ENCODE measurements at places on chromosomes 11 and 22.

- ATAC-seq: peak; percentile 55
Observed at GRCh38 chr11:59224351-59224928, 11.7 kb upstream of the MPEG1 start.

GRCh38 chr11:10418259-10418949, 36.7 kb upstream of the AMPD3 start:
- ATAC-seq: no peak

- no peak for ATAC-seq
Observed at GRCh38 chr11:4527926-4528325, 17.1 kb upstream of the OR52M1 start.

DNA sequence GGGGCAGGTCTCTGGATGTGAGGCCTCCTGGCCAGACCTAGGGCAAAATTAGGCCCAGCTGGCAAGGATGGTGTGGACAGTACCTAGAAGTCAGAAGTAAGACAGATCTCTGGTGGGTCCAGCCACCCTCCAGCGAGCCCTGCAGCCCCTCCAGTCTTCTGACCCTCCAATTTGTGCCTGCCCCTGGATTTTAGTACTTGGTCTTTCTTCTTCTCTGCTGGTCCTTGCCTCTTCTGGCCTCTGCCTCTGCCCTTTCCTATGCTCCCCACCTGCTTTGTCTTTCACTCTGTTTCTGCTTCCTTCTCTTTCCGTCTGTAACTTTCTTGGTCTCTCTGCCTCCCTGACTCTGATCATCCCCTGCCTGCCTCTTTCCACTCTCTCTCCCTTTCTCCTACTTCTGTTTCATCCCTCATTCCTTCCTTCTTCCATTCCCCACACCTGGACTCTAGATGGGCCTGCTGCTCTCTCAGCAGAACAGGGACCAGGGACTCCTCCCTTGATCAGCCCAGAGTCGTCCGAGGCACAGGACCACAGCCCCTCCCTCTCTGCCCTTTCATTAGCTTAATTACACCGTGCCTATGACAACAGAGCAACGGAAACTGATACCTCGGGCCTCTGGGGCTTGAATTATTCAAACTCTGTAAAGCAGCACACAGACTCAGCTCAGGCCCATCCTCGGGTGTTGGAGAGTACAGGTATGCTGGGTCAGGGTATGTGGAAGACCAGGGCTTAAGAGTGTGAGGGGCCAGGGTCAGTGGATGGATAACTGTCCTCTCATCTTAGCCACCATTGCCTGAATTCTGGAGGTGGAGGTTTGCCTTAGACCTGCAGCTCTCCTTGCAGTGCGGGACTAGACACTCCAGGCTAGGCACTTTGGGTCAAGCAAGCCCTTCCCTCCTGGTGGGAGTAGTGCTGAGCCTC, at the start of gene CHRNA10:
CHRNA10 (minus strand) TSS at position 51 of the 921 bp plus-strand sequence. CDS start 72 bp downstream, outside the sequence.
- no peak for ATAC-seq

DNA sequence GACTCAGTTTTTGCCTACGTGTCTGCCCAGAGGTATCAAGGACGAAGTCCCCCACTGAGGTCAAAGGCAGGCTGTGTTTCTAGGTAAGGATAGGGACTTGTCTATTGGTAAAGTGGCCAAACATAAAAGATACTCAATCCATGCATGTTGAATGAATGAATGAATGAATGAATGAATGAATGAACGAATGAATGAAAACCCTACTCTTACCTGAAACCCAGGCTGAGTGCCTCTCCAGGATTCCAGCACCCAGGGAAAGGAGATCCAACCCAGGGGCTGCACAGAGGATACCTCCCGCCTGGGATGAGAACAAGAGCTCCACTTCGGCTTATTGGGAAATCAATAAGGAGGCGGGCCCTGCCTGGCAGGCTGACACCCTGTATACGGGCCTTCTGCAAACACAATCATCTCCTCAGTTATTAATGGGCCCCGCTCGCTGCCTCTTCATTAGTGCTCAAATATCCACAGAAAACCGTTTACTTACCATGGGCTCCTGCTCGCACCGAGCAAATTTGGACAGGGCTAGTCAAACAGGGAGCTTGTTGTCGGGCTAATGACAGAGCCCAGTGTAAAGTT, 177.4 kb downstream of the BUD13 start:
- ATAC-seq: no peak

DNA sequence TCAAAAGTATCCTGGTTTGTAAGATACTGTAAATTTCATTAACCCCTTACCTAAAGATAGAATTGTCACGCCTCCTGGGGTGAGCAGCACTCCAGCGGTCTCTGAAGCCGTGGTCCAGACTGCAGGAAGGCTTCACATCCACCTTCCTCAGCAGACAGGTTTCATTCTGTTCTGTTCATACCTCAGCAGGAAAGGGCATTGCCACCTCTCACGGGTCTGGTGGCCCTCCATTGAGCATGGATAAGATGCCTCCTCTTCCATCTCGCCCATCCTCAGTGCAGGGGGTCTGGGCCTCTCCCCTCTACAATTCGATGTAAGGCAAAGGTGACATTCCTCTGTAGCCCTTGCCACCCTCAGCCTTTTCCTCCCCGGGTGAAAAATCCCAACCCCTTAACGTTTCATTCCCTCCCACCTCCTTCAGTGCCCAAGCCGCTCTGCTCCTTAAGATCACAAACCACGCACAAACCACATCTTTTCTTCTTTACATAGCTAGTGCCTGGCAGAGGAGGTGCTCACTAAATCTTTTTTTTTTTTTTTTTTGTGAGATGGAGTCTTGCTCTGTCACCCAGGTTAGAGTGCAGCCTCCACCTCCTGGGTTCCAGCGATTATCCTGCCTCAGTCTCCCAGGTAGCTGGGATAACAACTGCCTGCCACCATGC, 28.5 kb downstream of the RPUSD4 start:
- no peak for ATAC-seq

- peak; percentile 63 for ATAC-seq
Observed at GRCh38 chr11:125164422-125165110, at the start of gene PKNOX2. TSS of gene PKNOX2 (plus strand) at chr11:125164751. CDS start at chr11:125351306, 186,555 bp downstream.

- no peak for ATAC-seq
Observed at GRCh38 chr11:130599073-130599654, 150.7 kb downstream of the ADAMTS15 start.

GRCh38 chr11:115545581-115546210, 41.5 kb upstream of the CADM1 start:
- no peak for ATAC-seq

- no peak for ATAC-seq
Observed at GRCh38 chr11:129018991-129019390, 76.3 kb upstream of the TP53AIP1 start.

DNA sequence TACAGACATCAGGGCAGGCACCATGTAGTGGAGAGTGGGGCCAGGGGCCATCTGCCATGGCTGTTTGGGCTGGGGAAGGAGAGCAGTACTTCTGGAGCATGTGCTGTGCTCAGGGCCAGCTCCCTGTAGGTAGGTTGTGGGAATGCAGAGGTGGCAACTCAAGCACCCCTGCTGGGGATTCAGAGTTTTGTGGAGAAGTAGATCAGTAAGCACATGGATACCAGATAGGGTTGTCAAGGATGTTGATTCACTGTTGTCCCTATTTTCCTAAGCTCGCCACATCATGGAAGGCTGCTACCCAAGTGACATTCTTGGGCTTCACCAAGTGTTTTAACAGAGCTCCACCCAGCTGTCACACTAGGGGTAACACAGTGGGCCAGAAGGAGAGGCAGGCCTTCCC, 67.2 kb downstream of the BMAL1 start:
- no peak for ATAC-seq

DNA sequence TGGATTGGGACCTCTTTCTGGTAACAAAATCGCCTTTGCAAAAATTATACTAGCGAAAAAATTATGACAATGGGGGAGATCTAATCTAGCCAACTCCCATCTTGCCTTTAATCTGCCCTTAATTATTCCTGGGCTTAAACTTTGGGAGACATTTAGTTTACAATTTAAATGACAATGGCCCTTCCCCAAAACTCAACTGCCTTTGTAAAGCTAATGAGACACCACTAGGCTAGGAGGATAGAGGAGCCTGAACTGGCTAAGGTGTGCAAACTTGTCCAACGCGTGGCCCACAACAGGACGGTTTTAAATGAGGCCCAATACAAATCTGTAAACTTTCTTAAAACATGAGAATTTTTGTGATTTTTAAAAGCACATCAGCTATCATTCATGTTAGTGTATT, 67.3 kb downstream of the RSF1 start:
- ATAC-seq: no peak

DNA sequence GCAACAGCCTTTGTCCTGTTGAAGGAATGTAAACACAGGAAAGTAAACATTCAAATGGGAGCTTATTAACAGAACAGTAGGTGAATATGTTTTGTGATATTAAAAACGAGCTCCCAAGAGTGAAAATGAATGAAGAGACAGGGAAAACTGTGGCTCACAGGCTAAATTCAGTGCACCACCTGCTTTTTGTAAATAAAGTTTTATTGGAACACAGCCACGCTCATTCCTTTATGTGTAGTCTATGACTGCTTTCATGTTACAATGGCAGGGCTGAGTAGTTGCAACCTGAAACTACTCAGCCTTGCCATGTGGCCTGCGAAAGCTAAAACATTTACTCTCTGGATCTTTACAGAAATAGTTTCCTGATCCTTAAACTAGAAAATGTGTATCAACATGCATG, 136.9 kb downstream of the MYO18B start:
- no peak for ATAC-seq

DNA sequence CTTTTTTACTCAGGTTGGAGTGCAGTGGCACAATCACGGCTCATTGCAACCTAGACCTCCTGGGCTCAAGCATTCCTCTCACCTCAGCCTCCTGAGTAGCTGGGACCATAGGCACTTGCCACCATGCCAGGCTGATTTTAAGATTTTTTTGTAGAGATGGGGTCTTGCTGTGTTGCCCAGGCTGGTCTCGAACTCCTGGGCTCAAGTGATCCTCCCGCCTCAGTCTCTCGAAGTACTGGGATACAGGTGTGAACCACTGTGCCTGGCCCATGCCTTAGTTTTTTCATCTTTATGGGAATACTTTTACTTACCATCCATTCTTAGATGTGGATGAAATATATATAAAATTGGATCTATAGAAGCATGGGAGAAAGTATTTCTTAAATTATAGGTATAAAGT, 5.2 kb downstream of the PACS1 start:
- ATAC-seq: no peak

- ATAC-seq: no peak
Observed at GRCh38 chr11:17840101-17840548, 105.5 kb downstream of the KCNC1 start.

DNA sequence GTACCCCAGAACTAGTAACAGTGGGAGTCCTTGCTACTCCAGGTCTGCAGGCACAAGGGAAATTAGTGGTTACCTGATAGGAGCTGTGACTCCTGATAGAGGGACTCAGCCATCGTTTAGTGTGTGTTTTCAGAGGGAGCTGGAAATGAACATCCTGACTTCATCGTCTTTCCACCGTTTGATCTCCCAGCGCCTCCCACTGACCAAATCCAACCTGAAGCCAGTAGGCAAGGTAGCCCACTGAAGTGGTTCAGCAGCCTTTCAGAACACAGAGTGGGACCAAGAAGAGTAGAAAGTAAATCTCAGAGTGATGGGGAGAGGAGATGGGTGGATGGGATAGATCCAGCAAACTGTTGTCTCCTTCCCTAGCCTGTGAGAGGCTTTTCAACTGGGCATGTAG, 385.9 kb downstream of the INSC start:
- no peak for ATAC-seq

- no peak for ATAC-seq
Observed at GRCh38 chr11:36407356-36407755, 102.7 kb downstream of the TRAF6 start.

- ATAC-seq: no peak
Observed at GRCh38 chr11:35247428-35247827, 108.5 kb downstream of the CD44 start.

- no peak for ATAC-seq
Observed at GRCh38 chr11:34495724-34496377, 17.7 kb downstream of the ELF5 start.

DNA sequence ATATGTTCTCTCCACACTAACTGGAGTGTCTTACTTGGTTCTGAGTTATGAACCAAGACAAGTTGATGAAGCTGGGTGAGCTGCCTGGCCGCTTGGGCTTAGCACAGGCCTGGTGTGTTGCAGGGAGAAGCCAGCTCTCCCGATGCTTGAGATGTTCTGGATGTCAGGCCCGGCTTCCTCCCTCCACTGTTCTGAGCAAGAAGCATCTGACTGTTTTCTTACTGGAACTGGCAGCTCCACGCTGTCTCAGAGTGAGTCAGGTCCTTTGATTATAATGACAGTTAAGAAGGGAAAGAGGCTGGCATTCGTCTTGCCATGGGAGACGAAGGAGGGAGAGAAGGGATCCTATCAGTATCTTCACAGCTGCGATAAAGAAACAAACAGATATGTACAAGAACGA, 46.5 kb upstream of the CRTAM start:
- no peak for ATAC-seq

- no peak for ATAC-seq
Observed at GRCh38 chr11:126669416-126669815, 313.9 kb downstream of the ST3GAL4 start.

DNA sequence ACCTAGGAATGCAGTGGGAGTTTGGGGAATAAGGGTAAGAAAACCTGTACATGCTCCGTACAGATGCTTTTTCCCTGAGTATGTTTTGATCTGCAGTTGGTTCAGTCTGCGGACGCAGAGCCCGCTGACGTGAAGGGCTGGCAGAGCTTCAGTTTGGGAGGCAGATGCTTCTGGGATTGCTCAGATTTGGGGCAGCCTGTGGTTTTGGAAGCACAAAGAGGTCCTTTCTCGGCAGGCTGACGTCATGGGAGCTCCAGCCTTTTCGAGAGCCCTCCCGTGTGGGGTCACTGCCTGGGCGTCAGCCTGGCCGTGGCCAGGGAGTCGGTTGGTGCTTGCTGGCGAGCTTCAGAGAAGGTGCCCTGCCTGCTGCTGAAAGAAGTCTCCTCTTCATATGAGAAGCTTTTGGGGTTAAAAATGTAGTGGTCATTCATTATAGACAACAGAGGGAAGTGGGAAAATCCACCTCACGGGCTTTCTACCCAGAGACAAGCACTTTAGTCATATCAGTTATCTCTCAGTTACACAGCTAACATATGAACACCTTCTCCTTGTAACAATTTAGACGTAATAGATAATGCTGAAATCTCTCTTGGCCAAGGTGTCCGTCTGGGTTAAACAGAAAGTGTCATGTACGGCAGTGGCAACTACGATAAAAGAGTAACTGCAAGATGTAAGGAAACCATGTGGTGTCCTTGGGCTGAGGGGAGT, 26.8 kb downstream of the TPCN2 start:
- no peak for ATAC-seq

GRCh38 chr22:36237462-36238372, 1.6 kb downstream of the APOL2 start:
- ATAC-seq: no peak

DNA sequence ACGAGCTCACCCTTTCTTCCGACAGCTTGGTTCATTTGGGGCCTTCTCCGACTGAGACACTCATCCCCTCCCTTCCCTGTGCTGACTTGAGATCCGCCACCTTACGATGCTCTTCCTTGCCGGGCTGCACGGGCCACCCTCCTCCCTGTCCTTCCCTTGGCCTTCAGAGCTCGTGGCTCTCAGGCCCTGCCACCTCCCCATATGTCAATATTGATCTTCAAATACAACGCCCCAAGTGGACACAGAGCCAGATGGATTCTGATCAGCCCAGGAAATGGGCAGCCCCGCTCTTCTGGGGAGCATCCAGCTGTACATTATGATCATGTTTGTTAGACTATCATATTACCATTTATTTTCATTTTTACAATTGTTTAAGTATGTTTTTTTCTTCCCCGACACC, 812.8 kb downstream of the TBC1D22A start:
- ATAC-seq: no peak
